Left lung (tissue), 14 donors: ENCODE measurements at places on chromosomes 5 and 9.

- no peak for DNase-seq
Observed at GRCh38 chr5:149011084-149011483, 51.8 kb downstream of the SH3TC2 start.

GRCh38 chr5:65832603-65833228 is 93.7 kb upstream of the ERBIN start:
- DNase-seq = no peak

- DNase-seq = peak; percentile 86
Observed at GRCh38 chr5:72556351-72557166, 49.3 kb upstream of the ZNF366 start.

GRCh38 chr5:102666164-102666946 is 88.8 kb upstream of the PAM start:
- no peak for DNase-seq

DNA sequence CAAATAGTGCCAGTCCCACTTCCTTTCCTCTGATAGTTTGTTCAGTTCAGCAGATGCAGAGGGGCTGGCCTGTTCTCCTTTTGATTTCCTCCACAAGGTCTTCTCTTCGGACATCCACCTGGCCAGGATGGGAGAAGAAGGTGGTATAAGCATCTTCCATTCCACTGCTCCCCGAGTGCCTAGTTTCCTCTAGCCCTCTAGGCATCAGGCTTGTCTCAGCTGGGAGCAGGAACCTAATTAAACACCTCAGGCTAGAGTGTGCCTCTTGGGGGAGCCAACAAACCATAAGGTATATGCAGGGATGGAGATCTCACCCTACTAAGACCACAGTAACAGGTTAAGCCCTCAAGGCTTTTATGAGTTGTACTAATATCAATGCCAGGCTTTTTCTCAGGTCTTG is 835 bp upstream of the DND1 start:
- DNase-seq = no peak

DNA sequence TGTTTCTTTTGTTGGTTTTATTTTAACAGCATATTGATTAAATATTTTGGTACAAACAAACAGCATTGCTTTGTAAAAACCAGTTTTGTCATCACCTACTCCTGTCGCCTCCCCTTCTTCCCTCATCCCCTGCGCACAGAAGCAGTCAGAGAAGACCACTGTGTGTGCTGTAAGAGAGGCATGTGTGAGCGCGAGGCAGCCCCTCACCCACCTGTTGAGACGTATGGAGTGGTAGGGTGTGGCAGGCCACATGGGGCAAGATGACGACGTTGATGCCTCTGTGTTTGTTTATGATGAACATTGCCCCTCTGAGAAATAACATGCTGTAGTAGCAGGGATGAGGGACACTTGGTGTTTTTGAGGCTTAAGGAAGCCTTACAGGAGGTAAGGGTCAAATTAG is 71.3 kb downstream of the GPR21 start:
- no peak for DNase-seq

DNA sequence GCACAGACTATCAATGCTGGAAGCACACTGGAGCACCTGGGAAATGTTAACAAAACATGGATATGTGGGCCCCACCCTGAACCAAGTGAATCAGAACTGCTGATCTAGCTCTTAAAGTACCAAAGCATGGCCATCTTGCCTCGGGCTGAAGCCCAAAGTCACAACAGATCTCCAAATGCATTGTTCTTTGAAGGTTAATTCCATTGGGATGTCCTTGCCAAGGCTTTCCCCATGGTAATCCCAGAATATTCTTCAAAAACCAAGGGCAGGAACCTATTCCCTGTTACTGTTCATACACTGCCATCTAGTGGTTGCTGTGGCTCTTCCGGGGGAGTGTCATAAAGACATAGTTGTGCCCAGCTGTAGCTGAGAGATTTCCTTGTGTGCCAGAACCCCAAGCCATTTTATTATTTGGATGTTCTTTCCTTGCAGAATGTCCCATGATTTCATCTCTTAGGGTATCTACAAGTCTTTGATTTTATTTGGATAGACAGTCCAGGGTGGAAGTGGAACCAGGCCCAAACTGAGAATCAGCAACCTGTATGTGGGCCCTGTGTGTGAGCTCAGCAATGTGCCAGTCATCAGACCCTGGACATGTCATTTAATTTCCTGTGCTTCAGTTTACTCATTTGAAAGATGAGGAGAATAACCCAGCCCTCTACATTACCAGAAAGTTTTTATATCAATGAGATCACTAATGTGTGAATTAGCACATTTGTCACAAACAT is 290.0 kb downstream of the ACTL7B start:
- no peak for DNase-seq

- DNase-seq = no peak
Observed at GRCh38 chr5:88544671-88545070, 276.0 kb upstream of the TMEM161B start.

DNA sequence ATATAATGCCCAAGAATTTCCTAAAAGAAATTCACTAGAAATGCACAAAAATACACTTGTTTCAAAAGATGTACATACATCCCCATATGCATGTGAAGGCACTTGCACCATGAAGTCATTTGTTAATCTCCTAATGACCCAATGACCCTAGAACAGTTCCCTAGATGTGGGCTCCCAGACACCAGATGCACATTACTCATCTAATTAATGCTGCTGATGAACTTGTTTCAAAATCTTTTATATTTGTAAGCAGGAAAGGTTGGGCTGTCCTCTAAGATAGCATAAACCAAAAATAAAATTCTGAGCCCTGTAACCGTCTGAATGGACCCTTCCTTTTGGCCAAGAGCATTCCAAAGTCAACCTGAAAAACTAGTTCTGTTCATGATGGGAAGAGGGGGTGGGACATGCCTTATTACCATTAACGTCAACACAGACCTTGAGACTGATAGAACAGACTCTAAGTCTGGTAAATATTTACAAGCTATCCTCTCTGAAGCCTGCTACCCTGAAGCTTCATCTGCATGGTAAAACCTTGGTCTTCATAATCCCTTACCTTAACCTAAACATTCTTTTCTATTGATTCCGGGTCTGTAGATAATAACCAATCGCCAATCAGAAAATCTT is 91.0 kb upstream of the DAPK1 start:
- peak; percentile 13 for DNase-seq
